ENCODE measurements at places on chromosomes 3 and 15.
A peak's percentile ranks its signal among the peaks of the same experiment; 100 is the strongest.

DNA sequence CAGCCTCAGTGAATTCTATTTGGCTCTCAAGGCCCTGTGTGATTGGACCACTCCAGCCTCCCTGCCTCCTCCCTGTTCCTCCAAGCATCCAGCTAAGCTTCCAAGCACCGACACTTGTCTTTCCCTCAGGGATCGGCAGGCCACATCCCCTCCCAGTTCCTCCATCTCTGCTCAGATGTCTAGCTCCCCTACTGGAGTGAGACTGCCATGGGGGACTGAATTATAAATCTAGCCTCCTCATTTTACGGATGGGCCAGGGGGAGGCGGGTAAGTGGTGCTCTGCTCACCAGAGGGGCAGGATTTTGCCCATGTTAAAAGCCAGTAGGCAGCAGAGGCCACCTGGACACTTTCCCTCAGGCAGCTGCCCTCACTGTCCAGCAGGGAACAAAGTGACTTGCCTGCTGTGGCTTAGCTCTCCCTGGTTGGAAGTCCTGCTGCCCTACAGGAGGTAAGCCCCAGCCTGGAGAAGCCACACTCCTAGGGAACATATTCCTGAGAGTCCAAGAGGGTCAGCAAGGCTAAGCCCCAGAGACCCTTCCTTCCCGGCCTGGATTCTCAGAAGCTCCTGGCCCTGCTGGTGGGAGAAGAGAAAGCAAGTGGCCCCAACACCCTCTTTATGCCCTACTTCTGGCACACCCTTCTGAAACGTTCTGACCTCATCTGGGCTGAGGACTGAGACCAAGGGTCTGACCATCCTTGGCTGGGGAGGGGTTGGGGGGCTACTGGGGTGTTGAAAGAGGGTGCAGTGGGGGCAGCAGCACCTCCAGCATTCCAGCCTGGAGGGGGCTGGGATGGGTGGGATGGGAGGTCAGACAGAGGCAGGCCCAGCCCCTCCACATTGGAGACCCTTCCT lies 9.1 kb upstream of the HHATL start:
- DNase-seq, result no peak

- peak; percentile 50 for DNase-seq
Measured at GRCh38 chr15:66946578-66947164, 118.7 kb upstream of the SMAD3 start.

DNA sequence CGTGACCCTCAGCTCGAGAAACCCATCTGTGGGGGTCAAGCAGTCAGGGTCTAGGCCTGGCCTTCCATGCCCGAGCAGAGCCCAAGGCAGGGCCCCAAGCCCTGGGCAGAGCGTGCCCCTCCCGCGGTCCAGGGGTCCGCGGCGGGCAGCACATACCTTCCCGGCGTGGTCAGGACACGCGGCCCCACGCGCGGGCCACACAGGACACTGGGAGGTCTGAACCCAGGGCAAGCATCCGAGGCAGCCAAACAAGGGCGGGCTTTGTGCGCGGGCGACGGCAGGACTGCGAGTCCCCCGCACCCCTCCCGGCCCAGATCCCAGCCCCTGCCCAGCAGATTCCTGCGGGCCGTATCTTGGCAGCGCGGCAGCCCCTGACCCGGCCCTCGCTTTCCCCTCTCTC lies 61.6 kb upstream of the ACAN start:
- DNase-seq, result no peak

DNA sequence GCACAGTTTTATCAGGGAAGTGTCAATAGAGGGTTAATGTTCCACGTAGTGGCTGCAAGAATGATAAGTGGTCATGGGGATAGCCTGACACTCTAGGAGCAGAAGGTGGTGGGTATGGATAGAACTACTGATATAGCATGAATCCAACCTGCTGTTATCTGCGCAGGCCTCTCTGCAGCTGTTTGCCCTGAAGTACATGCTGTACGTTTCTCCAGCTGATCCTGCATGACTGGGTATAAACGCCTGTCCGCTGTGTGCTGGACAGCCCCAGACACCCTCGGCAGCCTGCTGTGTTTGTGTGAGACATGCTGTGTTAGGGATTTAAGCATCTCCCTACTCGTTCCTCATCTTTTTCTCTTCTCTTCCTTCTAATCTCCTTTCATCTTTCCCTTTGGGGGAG lies 87.1 kb downstream of the LPP start:
- no peak for DNase-seq

DNA sequence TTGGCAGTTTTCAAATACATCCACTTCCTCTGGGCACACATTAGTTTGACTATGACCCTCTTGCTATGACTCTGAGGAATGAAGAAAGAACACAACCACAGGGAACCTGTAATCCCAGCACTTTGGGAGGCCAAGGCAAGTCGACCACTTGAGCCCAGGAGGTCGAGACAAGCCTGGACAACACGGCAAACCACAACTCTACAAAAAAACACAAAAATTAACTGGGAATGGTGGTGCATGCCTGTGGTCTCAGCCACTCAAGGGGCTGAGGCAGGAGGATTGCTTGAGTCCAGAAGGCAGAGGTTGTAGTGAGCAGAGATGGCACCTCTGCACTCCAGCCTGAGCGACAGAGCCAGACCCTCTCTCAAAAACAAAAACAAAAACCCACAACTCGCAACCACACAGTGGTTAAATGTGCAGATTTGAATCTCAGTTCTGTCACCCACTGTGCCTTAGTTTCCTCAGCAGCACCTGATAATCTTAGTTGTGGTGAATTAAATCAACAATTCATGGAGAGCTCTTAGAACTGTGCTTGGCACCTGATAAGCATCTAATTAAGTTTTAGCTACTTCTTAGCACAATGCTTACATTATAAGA lies 65.7 kb downstream of the MYLK start:
- no peak for DNase-seq

- no peak for DNase-seq
Measured at GRCh38 chr15:78065973-78066946, 11.3 kb downstream of the TBC1D2B start.

DNA sequence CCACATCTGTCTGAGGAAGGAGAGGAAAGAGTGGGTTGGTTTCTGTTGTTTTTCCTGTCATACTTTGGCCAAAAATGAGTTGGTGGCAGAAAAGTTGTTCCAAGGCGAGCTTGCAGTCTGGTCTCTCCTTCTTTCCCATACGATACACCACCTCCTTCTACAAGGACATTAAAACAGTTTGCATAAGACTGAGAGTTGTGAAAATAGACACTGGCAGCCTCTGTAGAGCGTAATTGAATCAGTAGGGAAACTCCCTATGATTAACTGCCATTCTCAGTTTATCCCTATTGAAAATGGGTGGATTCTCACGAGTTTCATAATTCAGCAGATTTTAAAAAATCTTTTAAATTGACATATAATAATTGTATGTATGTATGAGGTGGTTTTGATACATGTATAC lies 3.7 kb upstream of the LSG1 start:
- no peak for DNase-seq

DNA sequence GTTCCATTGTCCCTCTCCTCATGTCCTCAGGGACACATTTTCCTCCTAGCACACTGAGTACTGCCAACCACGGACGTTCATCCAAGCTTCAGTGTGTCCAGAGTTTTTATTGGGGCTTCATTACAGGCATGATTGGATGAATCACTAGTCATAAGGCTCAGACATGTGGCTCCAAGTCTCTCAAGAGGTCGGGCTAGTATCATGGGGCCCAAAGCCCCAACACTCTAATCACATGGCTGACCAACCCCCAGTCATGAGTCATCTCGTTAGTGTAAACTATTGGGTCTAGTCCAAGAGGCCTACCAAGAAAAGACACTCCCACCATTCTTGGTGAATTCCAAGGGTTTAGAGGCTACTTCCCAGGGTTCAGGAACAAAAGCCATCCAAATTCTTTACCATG lies 4.4 kb downstream of the TERC start:
- no peak for DNase-seq

- DNase-seq, result no peak
Measured at GRCh38 chr15:76335307-76336253, 993 bp upstream of the ISL2 start.

DNA sequence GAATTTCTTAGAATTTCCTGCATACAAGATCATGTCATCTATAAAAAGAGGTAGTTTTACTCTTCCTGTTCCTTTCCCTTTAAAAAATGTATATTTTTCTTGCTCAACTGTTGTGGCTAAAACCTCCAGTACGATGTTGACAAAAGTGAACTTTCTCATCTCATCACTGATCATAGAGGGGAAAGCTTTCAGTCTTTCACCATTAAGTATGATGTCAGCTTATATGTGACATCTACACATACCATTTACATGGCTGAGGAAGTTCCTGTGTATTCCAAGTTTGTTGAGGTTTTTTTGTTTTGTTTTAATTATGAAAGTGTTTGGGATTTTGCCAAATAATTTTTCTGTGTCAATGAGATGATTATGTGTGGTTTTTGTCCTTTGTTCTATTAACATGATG lies 173.6 kb downstream of the PLD1 start:
- DNase-seq, result no peak

GRCh38 chr3:136197159-136197793 lies 1.1 kb upstream of the MSL2 start:
- no peak for DNase-seq

DNA sequence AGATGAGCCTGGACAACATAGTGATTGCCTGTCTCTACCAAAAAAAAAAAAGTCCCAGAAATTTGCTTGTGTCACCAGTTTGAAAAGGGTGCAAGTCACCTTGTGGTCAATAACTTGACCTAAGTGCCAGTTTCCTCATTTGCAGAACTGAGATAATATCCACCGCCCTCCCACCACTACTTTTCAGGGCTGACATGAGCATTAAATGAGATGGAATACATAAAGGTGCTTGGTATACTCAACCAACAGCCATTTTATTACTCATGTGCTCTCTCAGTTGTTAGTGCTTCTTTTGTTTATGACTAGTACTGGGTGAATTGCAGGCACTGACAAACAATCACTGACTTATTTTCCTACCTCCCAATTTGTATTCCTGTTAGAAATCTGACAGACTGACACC lies 340.5 kb upstream of the SATB1 start:
- no peak for DNase-seq

DNA sequence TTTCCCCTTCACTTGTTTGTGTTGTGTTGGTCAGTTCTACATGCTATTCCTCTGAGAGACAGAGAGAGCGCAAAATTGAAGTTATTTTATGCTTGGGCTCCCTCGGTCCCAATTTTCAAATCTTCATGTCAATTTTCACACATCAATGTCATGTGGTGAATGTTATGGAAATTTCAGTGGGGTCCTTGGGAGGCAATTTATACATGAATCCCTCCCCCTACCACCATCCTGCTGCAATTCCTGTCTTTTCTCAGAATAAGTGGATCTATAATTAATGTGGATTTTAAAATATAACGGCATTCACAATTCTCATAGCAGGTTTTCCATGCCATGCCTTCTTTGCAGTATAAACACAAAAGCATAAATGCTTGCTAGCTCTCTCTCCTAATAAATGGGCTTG lies 499.9 kb downstream of the MCTP2 start:
- no peak for DNase-seq

DNA sequence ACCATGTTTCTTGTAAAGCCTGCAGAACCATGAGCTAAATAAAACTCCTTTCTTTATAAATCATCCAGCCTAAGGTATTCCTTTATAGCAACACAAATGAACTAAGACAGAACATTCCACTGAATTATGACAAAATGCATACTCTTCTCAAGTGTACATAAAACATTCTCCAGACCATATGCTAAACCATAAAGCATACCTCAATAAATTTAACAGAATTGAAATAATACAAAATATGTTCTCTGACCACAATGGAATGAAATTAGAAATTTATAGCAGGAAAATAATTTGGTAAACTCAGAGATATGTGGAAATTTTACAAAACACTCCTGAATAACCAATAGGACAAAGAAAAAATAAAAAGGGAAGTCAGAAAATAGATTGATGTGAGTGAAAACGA lies 88.6 kb downstream of the KLF13 start:
- DNase-seq, result no peak

DNA sequence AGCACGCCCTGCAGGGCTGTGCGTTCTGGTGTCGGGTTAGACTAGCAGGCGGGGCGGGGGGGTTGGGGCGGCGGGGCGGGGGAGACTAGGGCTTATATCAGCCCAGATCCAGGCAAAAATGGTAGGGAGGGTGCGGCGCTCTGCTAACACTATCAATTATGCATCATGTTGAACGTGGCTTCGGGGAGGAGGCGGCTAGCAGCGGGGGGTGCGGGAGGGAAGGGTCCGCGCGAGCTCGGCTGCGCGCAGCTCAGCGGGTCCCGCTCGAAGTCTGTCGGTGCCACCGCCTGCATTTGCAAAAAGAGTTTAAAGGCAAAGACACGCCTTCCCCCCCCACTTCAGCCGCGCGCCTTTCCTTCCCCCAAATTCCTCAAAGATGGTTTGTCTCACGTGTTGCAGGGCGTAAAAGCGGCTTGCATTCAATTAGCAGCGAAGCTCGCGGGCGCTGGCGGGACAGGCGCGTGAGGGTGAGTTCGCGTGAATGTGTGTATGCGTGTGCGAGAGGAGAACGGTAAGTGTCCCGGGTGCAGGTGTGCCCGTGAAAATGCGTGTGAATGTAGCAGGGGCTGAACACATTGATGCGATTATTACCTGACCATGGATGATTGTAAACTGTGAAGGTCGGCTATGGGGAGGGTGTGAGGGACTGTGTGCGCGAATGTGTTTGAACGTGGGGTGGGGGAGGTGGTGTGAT lies at the start of gene ISLR2:
ISLR2 (plus strand) TSS at position 432 of the 694 bp plus-strand sequence. CDS start 2,169 bp downstream, outside the sequence.
- DNase-seq, result no peak

GRCh38 chr3:197465996-197466549 lies 89.7 kb downstream of the BDH1 start:
- DNase-seq, result no peak

DNA sequence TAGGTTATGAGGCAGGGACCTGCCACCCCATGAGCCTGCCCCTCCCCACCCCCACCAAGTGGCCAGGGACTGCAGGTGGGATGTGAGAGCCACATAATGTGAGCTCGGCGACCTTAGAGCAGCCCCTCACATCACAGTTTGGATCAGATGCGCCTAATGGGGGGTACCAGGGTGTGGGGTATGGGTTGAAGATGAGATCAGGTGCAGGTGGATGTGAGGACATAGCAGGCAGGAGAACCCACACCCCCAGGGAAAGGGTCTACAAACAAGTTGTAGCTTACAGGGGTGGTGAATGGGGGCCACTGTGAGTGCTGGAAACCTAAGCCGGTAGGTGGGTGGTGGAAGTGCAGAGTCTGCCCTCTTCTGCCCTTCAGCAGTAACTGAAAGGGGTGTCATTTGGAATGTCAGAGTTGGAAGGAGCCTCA lies 94.0 kb downstream of the CORO2B start:
- DNase-seq, result no peak

DNA sequence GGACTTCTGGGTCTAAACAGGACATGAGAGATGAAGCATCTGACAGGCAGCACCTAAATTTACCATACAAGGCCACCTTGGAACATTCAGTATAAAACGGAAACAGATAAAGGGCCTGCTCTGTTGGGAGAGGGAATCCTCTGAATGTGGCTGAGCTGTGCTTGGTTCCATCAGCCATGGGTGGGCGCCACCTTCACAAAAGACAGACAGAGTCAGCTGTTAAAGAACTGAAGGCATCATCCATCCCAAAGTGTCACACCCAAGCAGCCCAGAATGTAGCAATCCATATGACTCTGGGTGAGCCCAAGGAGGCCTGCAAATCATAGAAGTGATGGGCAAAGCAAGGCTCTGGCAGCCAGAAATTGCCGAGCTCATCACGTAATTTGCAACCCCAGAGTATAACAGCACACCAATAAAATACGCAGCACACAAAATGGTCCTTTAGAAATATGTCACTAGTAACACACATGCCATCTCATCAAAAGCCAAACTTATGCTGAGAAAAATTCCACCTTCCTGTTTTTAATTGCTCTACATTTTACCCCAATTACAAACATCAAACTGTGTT lies 24.8 kb upstream of the RBP1 start:
- DNase-seq, result no peak
